ENCODE measurements at places on chromosomes 2 and 18.
A peak's percentile ranks its signal among the peaks of the same experiment; 100 is the strongest.

- DNase-seq = no peak
These were observed 60.8 kb downstream of the EMILIN2 start for GRCh38 chr18:2907550-2908135.

DNA sequence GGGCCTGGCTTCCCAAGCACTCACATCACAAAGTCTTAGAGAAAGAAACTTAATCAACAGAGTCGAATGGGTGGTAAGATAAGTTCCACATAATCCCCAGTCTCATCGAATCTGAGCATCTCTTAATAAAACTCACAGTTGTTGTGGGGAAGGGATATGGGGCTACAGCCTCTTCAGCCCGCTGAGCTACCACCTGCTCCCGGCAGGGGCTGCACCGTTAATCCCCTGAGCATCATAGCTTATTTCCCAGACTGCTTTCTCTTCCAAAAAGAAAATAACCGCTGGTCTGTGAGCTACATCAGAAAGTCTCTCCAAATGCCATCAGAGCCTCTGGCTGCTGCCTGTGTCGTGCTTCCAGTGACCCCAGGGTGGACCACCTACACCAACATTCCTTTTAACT, 139.4 kb upstream of the CELF4 start:
- no peak for DNase-seq

DNA sequence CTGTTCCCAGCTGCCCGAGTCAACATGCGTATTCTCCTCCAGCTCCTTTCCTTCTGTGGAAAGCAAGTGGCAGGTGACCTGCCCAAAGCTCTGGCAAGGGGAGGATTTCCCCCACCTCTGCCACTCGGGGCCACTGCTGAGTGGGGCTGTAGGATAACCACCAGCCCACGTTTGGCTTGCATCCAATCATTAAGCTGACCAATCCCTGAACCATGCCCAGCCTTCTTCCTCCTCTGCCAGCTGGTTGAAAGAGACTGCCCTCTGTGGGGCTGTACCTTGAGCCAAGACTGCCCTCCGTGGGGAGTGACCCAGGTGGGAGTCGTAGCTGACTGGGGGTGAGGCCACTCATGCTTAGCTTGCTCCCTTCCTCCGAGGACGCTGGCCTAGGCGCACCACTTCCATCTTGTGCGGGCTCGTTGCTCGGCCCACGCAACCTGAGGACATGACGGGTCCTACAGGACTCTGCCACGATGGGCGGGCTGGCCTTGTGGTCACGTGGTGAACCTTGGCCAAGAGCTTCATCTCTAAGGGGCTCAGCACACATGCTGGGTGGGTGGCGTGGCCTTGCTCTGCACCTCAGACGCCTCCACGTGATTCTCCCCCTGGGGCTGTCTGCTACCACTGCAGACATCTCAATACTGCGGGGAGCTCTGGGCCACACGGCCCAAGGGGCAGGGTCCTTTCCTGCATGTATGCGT, 112.1 kb downstream of the NDUFA10 start:
- no peak for DNase-seq

- peak; percentile 19 for DNase-seq
These were observed 41.0 kb upstream of the ACTR3 start for GRCh38 chr2:113848758-113849415.

GRCh38 chr2:240465268-240465764, 29.9 kb downstream of the GPC1 start:
- no peak for DNase-seq

DNA sequence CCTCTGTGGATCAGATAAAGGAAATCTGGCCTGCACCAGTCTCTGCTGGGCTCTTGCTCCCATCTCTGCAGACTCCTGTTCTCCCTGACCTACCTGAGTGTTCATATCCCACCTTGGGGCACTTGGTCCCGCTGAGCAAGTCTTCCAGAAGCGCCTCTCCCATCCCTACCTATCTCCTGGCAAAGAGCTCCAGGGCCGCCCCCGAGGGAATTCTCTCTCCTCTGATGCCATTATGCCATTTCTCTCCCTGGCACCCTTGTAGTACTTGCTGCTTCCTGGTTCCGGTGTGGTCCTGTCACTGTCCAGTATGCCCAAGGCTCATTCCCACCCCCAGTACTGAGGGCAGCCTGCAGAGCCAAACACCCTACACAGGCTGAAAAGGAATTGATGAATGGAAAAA, 99.8 kb downstream of the KLHL29 start:
- DNase-seq = no peak

DNA sequence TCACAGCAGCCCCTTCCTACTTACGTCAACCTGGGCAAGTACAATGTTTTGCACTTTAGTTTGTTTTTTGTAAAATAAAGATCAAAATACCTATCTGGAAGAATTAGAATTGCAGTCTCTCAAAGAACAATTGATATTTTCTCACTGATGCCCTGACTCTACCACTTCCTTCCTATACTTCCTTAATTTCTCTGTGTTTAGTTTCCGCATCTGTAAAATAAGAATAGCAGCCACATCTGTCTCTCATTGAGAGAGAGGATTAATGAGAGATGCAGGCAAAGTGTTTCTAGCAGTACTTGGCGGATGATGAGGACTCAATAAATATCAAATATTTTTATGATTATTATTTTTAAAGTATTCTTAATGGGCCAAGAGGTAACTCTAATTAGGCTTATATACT, 122.6 kb upstream of the PIEZO2 start:
- no peak for DNase-seq

DNA sequence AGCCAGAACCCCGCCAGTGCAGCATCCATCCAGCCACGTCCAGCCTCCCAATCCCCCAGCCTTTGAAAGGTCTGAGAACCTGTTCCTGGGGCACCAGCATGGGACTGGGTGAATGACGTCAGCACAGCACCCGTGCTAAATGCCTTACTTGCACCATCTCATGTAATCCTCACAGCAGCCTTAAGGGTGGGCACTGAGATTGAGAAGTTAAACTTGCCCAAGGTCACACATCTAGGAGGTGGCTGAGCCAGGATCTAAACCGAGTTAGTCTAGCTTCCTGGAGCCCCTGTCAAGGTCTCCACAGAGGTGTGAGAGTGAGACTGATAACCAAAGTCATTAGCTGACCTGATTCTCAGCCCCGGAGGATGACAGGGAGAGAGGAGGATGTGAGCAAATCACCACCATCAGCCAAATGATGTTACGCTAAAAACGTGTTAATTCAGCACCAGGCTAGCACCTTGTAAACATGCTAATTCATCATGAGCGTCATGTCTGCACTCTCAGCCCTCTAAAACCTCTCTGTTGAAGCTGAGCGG, 4.6 kb downstream of the CD8A start:
- no peak for DNase-seq

- no peak for DNase-seq
These were observed 56.5 kb downstream of the ACAA2 start for GRCh38 chr18:49756671-49757362.

DNA sequence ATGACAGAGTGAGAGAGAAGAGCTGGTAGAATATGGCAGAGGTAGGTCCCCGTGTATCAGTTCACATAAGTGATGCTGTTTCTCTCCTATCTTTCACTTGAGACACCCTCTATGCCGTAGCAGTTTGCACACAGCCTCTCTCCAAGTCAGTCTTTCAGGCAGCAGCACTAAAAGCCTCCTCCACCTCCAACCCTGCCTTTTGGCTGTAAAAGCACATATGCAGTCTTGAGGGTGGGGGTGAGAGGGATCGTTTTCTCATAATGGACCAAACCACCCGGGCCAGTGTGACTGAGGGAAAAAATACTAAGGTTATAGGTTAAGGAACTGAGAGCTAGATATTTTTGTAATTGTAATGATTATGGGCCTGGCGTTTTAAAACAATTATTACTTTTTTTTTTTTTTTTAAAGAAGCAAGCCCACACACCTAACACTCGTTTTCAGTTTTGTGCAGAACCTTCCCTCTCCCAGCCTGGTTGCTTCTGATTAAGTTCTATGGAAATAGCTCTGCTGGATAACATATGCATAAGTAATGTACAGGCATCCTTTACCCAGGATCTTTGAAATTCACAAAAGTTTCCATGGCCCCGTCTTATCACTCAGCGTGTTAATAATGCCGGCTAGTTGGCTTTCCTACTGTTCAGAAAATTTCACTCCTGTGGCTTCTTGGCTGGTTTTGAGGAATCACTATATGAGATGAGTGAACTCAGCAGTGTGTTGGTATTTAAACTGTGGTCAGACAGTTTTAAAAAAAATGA, 112.2 kb upstream of the MEIS1 start:
- no peak for DNase-seq

GRCh38 chr2:7279421-7279949, 362.3 kb downstream of the RNF144A start:
- no peak for DNase-seq

DNA sequence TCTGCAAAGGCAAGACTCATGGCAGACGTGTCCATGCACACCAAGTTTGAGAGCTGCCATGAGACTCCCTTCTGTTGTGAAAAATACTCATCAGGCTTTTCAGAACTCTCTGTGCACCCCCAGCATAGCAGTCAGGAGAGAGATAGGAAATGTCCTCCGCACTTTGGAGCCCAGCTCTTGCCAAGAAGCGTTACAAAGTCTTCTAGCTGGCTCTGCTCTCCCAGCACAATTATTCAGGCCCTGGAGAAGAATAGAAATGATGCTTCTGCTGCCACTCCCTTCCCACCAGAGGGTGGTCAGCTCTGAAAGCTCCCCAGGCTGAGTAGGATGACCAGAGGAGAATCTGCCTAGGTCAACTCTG, 594.4 kb upstream of the ID2 start:
- peak; percentile 55 for DNase-seq

DNA sequence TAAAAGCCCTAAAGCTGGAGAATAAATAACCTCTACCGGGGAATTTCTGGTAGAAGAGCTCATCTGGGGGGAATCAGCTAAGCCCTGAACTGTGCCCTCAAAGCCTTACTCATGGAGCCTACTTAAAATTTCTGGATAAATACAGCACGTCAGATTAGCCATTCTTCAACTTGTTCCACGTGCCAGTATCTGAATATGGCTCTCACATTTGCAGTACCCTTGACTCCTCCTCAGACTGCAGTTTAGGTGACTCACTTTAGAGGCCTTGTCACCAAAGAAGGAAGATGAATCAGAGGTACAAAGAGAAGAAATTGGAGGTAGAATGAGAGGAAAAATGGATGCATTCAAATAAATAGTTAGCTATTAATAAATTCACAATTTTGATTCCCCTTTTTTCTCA, 34.6 kb upstream of the POTEC start:
- no peak for DNase-seq

DNA sequence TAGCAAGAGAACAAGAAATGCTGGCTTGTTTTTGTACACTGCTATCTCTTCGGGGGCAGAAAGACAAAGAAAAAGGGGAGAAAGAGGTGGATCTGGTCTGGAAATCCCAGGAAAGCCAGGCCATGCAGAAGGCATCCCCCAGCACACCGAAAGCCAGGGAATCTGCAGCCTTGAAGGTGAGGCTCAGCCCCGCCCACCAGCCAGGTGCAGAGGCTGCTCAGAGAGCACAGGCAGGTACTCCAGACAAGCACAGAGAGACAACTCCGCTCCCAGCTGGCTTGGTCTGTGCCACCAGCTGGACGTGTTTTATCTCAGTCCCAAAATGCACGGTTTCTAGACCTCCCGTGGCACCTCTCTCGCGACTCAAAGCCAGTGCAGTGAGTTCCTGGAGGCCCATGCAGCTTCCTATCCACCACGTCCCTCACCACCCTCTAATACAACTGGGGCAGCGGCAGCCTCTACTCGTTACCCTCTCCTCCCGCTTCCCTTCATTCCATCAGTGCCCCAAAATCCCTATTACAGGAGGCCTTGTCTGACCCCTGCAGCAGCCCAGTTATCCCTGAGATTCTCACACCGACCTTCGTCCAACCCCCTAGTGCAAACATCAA, 62.8 kb downstream of the HDAC4 start:
- no peak for DNase-seq

DNA sequence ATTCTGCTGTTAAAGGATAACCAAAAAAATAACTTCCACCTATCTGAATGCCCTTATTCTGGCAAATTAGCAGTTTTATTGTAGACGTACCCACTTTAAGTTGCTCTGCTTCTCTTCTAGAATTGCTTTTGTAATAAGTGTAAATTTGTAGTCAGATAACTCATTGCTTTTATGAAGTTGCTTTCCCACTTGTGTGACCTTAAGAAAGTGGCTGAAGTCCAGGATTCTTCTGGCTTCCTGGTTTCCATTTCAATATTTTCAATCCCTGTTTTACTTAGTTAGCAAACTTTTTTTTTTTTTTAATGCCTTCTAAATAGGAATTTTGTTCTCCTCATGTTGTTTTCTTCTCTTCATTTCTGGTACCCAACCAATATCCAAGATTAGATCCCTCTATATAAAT, 59.8 kb downstream of the GLS start:
- DNase-seq = no peak

GRCh38 chr2:28558158-28558820, 62.4 kb downstream of the PLB1 start:
- DNase-seq = no peak

DNA sequence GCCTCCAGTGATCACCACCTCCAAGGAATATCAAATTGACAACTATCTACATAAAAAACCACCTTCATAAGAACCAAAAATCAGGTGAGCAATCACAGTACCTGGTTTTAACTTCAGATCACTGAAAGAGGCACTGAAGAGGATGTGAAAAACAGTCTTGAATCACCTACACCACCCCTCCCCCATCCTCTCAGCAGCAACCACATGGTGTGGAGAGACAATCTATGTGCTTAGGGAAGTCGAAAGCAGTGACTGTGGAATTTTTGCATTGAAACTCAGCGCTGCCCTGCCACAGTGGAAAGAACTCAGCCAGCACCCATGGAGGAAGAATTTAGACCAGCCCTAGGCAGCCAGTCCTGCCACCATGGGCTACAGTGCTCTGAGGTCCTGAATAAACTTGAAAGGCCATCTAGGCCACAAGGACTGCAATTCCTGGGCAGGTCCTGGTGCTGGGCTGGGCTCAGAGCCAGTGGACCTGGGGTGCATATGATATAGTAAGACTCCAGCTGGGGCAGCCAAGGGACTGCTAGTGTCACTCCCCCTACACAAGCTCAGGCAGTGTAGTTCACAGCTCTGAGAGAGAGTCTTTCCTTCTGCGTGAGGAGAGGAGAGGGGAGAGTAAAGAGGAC, 75.6 kb downstream of the ATL2 start:
- no peak for DNase-seq

DNA sequence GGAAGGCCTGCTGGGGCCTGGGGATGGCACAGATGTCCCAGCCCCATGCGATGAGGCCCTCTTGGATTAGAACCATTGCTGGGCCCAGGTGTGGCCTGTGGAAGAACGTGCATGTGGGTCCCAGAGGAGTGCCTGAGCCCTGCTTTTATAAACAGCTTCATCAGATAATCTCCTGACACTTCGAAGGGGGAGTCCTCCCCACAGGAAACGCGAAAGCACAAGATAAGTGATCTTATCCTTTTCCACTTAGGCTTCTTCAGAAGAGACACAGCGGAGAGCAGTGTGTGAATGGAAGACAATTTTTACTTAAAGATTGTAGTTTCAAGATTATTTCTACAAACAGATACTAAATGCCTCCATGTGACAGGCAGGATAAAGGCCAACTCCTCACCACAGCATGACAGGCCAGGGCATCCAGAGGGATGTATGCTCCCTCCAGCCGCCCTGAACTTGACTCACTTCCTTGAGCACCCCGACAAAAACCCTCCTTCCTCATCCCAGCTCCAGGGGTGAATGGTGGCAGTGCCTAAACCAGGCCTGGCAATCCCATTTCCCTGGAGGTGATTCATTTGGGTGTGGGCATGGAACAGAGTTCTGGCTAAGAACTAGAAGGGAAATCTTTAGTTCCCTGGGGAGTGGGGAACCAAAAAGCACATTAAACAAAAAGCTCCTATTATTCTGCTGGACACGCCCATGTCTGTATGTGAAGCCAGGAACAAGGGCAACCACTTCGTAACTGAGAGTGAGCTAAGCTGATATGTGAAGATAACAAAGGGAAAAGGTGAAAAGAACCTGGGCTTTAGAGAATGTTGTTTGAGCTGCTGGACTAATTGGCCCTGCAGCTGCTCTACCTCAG, 56.2 kb upstream of the TMEM163 start:
- peak; percentile 39 for DNase-seq

All from GM03348 (cell line).